ENCODE measurements at places on chromosomes 1 and 21.

DNA sequence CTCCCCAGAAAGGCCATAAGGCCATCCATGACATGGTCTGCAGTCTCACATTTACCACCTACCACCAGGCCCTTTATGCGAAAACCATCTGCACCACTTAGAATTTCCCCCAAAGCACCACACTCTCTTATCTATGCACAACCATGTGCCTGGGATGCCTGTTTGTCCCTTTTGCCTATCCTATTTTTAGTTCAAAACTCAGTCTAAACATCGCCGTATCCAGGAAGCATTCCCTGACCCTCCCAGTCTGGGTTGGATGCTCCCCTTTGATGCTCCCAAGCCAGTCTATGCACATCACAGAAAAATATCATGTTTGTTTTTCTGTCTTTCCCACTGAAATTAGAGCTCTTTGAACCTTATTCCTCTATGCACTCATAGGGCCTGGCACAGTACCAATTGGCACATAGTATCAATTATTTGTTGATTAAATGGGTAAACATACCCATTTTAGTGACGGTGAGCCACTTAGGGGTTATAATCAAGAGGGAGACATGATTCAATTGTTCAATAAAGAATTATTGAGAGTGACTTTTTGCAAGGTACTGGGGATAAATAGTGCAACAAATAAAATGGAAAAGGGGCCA, 6.7 kb downstream of the MPL start:
- no peak for DNase-seq

- no peak for DNase-seq
Measured at GRCh38 chr1:52676249-52676903, 21.8 kb downstream of the COA7 start.

DNA sequence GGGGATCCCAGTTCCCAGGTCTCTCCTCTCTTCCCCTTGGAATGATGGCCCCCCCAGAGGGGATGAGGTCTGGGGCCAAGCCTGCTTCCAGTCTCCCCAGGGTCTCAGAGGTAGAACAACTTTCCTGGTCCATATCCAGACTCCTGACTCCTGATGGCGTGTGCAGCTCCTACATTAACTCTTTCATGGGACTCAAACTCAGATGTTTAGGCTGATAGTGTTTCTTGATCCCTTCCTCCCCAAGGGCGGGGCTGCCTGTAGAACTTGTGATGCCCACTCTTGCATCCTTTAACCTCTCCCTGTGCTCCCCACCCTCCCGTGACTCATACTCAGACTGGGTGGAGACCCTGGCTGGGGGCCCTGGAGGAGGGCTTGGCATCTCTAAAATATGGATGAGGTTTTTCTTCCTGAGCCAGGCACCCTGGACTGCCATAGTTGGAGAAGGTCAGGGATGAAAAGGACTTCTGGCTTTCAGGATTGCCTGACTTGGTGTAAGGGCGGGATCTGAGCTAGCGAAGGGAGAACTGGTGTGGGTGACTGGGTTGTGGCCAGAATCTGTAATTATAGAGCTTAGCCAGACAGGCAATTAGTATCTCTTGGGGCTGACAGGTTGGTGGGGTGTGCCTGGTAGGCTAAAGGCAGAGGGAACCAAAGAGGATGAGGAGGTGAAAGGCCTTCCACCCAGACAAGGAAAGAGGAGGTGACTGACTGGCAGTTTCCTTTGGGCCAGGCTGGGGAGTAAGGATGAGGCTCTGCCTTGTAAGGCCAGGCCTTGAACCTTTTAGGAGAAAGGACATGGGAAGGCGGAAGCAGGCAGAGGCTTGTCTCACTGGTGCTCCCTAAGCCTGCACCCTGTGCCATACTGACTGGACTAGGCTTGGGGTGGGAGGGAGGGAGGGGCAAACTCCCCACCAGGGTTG, 1.5 kb downstream of the ATP8B2 start:
- DNase-seq = no peak

- no peak for DNase-seq
Measured at GRCh38 chr1:1182491-1183220, 9.0 kb downstream of the TTLL10 start.

GRCh38 chr1:38327559-38327973, 281.0 kb upstream of the POU3F1 start:
- no peak for DNase-seq

- DNase-seq = no peak
Measured at GRCh38 chr1:177444997-177445746, 274.4 kb downstream of the BRINP2 start.

- DNase-seq = no peak
Measured at GRCh38 chr1:46528297-46528955, 23.0 kb downstream of the KNCN start.

All from cerebellar nuclear complex (tissue), 1 donor.